Activated CD8-positive, alpha-beta memory T cell treated with anti-CD3 and anti-CD28 coated beads for 24 hours (primary cell): ENCODE measurements at places on chromosomes 5 and 9.

GRCh38 chr9:104745852-104746251 is 1.6 kb upstream of the NIPSNAP3A start:
- no peak for DNase-seq

- no peak for DNase-seq
Observed at GRCh38 chr5:126535856-126536545, 59.0 kb downstream of the ALDH7A1 start.

DNA sequence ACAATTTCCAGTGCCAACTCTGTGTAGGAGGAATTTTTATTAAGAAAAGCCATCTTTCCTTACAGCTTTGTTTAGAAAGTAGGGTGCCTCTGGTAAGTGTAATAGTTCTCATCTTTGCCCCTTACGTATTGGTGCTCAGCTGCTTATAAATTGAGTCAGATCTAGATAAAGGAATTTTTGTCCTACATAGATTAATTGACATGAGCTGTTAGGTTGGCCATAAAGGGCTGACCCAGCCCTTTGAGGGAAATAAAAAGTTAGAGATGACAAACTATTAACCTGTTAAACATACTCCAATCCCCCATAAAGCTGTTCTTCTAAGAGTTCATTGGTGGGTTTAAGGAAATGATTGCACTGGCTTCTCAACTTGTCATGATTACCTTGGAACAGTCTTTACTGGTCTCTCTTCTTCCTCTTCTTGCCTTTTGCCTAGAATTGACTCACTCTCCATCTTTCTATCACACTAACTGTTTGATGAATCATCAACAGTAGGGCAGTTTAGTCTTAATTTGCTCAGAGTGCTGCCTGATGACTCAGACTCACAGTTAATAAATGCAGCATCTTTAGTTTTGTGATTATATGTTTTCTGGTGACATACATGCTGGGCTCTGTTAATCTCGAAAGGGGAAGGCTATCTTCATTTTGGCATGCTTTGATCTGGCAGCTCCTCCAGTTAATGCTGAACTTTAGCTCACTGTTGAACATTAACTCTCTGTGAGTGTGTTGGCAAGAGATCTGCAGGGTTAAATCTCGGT is 51.7 kb downstream of the ARHGAP26 start:
- DNase-seq, result no peak

- peak; percentile 33 for DNase-seq
Observed at GRCh38 chr5:133371371-133372155, 240.8 kb downstream of the FSTL4 start.

- DNase-seq, result no peak
Observed at GRCh38 chr9:4334410-4334813, 34.5 kb upstream of the GLIS3 start.
